ENCODE measurements at places on chromosomes 16 and 17.

DNA sequence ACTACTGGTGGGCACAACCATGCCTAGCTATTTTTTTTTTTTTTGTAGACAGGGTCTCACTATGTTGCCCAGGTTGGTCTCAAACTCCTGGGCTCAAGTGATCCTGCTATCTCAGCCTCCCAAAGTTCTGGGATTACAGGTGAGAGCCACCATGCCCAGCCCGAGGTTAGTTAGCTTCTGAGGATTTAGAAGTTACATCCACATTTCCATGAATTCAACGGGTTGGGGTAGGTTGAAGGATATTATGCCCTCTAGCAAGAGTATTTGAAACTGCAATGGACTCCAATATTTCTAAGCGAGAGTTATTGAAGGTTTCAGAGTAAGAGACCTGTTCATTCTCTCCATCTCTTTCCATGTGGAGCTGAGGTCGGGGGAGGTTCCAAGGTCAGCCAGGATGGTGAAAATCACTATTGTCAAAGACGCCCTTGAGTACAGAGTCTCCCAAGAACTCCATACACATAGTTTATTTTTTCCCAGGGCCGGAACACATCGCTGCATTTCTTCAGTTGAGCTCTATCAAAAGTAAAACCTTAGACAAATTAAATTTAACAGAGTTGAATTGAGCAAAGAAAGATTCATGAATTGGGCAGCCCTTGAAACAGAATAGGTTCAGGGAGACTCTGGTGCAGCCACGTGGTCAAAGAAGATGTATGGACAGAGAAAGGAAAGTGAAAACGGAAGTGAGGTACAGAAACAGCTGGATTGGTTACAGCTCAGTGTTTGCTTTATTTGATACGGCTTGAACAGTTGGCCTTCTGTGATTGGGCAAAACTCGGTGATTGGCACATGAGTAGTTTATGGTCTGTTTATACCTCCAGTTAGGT is 19.0 kb upstream of the ITPRIPL2 start:
- no peak for DNase-seq

DNA sequence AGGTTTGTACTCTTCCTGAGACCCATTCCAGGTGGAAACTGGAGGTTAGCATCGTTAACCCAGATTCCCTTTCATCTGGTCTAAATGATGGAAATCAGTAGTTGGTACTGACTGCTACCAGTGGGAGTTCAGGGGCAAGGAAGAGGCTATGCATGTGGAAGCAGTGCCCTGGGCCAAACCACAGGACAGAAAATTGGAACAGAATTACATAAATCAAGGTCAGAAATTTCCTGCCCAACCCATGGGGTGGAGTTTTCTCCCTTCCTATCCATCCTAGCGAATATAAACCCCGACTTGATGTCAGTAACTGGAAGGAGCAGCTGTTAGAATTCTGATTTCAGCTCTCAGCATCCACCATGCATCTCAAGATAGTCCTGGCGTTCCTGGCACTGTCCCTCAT is at the start of gene AOC2:
TSS of gene AOC2 (plus strand) at position 310 of the 400 bp plus-strand sequence. CDS start at position 357, 47 bp downstream.
- DNase-seq = no peak

DNA sequence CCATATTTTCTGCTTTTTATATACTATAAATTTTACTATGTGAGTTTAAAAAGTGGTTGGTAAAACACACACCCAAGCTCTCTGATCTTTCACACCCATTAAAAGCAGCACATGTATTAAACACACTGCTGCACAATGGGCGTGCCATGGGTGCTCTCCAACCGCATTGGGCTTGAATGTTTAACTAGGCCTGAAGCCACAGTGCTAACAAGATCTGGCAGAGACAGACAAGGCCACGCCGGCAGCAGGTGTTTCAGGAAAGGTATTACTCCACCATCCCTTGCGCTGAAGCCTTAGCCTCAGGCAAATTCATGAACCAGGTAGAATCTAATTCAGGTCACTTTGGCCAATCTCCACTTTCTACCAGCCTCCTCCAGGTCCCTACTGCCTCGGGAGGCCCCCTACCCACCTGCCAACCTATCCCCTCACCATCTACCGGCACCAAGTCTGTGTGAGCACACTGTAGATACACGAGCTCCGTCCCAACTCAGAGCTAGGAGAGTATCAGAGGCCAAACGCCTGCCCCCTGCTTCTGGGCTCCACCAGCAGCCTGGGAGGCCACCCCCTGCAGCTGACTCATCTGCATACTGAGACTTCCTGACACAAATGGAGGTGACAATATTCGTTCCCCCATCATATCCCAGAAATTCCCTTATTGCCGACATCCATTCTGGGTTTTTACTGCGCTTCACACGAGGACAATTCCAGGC is 95.0 kb downstream of the ADCY9 start:
- no peak for DNase-seq

GRCh38 chr17:55056526-55056925 is 88.0 kb downstream of the STXBP4 start:
- no peak for DNase-seq

GRCh38 chr16:5005916-5006315 is 27.8 kb downstream of the NAGPA start:
- DNase-seq = no peak

GRCh38 chr17:77145224-77145611 is 4.4 kb downstream of the SEC14L1 start:
- DNase-seq = no peak

DNA sequence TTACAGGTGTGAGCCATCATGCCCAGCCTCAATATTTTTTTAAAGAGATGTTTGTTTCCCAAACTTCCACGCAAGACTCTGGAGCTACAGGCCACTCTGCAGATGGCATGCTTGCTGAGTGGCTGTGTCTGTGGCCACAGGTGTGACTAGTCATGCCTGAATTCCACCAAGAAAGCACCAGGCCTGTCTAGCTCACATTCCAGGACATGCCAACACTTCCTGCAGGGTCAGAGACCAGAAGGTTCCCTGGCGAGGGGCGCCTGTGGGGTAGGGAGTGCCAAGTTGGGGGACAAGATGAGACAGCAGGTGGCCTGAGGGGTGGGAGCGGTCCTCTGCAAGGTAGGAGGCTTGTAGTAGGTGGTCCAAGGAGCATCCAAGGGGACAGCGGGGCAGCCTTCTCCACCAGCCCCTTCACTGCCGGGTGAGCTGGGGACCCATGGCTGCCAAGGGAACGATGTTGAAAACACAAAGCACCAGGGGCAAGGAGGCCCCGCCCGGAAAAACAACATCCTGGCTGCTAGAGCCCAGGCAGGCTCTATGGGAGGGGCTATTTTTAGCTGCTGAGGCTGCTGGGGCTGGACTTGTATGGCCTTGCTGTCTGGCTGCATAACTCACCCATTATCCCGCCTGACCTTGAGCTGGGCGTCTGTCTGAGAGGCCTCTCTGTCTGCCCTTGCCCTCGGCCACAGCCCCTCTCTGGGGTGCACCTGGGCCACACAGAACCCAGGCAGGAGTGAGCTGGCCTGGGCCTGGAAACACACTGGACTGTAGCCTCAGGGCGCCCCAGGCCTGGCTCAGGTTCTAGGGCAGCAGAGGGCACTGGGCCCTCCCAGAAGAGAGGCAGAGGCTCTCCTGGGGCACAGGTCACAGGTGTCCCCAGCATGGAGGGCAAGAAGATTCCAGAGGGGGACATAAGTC is 5.7 kb downstream of the TRIM47 start:
- no peak for DNase-seq

DNA sequence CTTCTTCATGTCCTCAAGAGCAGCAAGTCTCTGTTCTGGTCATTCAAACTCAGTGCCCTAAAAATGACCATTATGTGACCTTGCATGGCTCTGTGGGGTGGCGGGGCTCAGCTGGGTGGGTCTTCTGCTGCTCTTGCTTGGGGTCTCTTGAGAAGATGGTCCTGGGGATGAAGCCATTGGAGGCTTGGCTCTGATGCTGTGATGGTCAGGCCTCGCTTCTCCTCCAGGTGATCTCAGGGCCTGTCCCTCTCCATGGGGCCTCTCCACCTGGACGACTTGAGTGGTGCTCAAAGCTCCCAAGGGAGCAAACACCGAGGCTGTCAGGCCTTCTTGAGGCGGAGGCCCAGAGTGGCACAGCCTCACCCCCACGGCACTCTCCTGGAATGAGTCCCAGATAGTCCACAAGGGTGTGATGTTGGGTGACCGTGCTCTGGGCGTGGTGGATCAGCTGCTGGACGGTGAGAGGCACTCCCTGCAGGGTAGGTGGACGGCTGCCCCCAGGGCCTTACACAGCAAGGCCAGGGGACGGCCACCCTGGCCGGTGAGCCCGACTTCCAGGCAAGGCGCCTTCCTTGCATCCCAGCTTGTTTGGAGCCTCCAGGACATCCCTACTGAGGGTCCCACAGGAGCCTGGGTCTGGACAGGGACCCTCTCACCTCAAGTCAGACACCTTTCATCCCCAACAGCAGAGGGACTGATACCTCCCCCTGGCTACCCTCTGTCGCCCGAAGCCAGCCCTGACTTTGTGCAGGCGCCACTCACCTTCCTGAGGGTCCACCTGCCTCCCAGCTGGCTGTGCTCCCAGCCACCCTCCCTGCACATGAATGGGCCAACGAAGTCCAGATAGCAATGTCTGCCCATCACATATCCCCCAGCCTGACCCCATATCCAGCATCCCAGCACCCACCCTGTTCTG is 48.7 kb downstream of the USP22 start:
- no peak for DNase-seq

DNA sequence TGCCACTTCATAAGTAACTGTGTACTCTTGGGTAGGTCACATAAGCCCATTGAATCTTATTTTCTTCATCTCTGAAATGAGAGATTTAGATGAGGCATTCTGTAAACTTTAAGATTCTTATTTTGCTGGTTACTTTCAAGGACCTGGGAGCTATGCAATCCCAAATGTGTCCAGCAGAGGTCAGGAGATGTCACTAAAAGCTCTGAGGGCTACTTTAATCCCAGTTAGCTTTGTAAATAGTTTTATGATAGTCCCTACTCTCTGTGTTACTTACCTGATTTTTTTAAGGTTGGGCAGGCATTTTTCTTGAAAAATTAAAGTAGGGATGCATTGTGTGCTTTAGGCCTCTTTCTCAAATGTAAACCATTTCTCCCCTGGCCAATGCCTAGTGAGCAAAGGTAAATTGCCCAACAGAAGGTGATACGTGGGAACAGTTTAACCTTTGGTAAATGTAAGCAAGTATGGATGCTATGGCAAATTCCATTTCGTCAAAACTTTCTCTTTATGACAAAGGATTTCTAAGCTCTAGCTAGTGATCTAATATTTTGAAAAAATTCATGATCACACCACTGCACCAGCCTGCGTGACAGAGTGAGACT is 57.1 kb upstream of the WSB1 start:
- DNase-seq = peak; percentile 82

- no peak for DNase-seq
These were observed at the start of gene CA4 for GRCh38 chr17:60149691-60150582. TSS of gene CA4 (plus strand) at chr17:60149973. CDS start at chr17:60150035, 62 bp downstream.

DNA sequence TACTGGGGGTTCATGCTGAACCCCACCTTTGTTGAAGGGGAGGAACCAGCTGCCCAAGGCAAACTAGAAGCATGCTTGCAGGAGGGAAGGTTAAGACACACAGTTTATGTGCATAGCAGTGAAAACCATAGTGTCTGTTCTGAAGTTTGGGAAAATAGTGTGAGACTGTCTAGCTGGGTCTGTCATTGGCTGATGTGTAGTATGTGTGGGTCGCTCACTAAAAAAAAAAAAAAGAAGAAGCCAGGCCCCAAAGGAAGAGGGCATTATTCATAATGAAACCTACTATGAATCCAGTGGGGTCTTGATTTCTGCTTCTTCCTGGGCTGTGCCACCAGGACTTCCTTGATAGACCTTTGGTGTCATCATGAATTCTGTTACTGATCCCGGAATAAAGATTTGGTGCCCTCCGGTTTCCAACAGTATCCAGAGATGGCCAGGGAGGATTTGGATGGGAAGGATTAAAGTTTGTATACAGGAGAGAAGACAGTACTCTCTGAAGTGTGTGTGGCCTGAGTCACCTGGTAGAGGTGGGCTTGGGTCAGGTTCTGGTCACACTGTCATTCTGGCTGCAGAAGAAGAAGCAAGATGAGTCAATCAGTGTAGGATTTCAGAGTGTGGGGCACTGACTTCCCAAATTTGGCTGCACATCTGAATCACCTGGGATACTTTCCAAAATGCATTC is 220.3 kb downstream of the PRKCA start:
- DNase-seq = peak; percentile 58

- DNase-seq = no peak
These were observed 6.1 kb downstream of the IL21R start for GRCh38 chr16:27408012-27408601.

- no peak for DNase-seq
These were observed 23.2 kb downstream of the MAP3K14 start for GRCh38 chr17:45293413-45294211.

DNA sequence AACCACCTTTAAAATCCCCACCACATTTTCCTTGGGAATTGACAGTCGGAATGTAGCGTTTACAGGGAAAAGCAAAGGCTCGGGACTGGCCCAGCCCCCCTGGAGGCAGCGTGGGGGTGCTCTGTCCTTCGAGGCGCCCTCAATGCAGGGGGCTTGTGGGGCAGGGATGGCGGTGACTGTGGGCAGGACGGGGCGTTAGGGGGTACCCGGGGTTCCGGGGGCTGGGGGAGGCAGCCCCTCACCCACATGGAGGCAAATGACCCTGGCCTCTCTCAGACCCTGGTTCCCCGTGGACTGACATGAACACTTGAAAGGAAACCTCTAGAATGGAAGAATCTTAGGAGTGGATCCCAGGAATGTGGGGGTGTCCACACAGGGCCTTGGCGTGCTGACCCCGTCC is 78.4 kb upstream of the GNG13 start:
- DNase-seq = no peak

- no peak for DNase-seq
These were observed 47.9 kb upstream of the ARHGAP17 start for GRCh38 chr16:25063102-25063501.

DNA sequence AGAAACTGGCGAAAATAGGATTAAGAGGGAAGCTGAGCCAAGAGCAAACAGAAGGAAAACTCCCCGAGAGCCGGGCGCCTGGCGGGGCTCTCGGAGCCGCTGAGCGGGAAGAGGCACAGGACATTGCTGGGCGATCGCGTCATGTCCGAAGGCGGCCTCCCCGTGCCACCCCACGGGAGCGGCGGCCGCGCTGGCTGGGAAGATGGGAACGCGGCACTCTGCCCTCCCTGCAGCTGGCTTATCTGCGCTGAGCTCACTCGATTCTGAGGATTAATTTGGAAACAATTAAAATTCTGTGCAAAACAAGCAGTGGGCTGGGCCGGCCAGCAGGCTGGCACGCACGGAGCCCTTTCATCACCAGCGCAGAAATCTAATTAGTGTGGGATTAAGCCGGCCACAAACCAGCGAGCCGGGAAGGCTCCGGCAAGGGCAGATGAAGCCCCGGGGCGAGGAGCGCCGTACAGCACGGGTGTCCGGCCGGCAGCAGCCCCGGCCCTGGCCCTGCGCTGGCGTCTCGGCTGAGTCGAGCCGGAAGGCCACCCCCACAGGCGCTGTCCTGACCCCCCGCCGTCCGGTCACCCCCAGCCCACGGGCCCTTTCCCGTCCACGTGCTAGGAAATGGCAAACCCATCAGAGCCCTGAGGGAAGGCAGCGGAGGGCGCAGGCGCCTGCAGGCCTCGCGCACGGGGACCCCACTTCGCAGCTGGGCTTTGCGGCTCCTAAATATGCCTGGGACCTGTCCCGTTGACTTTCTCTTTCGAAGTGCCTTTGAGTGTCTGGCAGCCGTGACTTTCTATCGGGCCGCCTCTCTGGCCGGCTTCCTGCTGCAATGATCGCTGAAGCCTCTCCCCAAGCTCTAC is 37.9 kb downstream of the SOX8 start:
- no peak for DNase-seq

Data from activated T-cell treated with anti-CD3 and anti-CD28 coated beads, Interleukin-2, amount 50 U/mL, for 48 hours (primary cell).